Activated CD4-positive, alpha-beta T cell treated with anti-CD3 and anti-CD28 coated beads, Interleukin-2, amount 10 ng/mL, durations not matched to agents 24 days and 14 days (primary cell): ENCODE measurements at places on chromosomes 11 and 22.

- no peak for DNase-seq
These were observed 105.4 kb downstream of the MIAT start for GRCh38 chr22:26762503-26763472.

- no peak for DNase-seq
These were observed 236.3 kb downstream of the CADM1 start for GRCh38 chr11:115267871-115268270.

DNA sequence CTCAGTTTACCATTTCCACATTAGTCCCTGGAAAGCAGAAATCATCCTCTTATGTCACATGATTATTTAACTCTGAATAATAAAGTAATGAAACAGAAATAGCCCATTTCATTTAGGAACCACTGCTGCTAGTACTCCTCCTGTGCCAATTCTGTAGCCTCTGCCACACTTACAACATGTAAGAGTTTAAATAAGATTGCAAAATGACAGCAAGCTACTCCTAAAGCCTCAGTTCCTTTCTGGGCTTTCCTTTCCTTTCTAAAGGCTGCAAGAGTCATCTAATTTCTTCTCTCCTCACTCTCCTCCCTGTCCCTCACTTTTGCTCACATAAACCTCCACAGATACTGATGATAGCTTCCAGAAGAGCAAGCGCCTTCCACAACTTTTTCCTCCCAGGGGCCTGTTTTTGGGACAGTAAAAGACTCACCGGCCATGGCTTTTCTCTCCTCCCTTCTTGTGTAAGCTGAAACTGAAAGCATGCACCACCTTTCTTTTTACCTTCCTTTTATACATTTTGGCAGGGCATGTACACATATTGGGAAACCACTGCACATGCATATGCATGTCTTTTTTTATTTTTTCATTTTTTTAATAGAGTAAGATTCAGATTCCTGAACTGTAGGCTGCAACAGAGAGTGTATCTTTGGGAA is 38.5 kb downstream of the CARD18 start:
- peak; percentile 74 for DNase-seq

GRCh38 chr11:10659339-10660216 is 34.0 kb downstream of the IRAG1 start:
- no peak for DNase-seq

DNA sequence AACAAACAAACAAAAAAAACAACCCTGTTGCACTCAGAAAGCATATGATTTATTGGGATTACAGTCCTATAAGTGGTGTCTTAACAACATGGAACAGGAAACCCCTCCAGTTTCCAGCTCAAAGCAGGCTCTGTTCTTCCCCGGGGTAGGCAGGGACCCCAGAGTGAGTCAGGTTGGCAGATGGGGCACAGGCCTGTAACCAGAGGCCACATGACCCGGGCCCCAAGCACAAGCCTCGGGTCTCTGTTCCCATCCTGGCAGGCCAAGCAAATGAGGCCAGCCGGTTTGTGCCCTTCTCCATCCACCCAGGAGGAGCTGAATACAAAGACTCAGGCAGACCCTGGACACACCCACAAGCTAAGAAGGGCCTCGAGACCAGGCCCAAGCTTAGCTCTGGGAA is 75.8 kb downstream of the NAT10 start:
- DNase-seq: no peak

GRCh38 chr11:130020323-130020722 is 17.7 kb upstream of the PRDM10 start:
- no peak for DNase-seq

DNA sequence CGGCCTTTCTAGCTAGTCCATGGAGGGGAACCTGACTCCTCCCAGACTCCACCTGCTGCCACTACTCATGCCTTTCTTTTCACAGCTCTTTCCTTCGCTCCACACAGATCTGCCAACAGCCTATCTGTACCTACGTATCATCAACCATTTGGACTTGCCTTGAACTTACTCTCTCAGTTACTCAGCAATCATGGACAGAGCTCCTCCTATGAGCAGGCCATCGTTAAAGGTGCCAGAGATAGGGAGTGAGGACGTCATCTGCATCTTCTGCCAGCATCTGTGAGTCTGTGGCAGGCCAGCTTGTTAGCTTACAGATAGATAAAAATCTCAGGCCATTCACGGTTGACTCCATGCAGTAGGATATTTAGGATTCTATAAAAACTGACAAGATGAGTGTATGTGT is 162.9 kb upstream of the ZBED5 start:
- no peak for DNase-seq

DNA sequence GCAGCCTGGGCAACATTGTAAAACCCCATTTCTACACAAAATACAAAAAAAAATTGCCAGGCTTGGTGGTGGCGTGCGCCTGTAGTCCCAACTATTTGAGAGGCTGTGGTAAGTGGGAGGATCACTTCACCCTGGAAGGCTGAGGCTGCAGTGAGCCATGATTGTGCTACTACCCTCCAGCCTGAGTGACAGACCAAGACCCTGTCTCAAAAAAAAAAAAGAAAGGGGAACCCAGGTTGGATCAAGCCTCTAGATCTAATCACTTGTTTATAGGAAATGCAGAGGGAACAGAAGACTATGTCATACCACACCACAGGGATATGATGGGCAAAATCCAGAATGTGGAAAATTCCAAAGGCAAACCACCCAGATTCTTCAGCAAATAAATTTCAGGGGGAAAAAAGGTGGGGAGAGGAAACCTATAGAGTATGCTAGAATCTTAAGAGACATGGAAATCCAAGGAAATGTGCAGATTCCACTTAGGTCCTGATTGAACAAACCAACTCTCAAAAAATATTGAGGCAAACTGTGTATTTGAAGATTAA is 16.5 kb upstream of the MALAT1 start:
- no peak for DNase-seq

GRCh38 chr11:120108785-120109168 is 29.1 kb downstream of the TRIM29 start:
- DNase-seq: no peak

- DNase-seq: peak; percentile 76
These were observed 39.7 kb downstream of the ME3 start for GRCh38 chr11:86632499-86633269.

DNA sequence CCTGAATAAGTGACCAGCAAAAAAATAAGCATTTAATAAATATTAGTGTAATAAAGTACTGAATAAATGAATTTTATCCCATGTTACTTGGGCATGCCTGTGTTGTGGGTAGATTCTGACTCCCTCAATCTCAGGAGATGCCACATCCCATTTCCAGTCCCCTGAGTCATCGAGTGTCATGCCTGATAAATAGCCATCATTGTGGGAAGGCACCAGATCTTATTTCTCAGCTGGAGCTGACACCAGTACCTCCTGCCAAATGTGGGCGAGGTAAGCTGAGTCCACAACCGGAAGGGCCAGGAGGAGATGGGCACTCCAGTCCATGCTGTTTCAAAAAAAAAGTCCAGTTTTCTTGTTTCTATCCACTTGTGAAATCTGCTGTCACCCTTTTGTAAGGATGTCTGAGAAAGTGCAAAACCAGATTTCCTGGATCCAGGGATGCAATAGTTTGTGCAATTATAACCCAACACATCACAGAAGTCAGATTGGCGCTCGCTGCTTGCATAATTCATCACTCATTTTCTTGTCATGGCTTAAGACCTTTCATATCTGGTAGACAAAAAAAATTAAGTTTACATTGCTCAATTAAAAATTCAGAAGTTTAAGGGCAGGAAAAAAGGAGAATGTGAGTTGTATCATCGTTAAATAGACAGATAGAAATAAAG is 311.6 kb downstream of the MIAT start:
- no peak for DNase-seq

- DNase-seq: no peak
These were observed 8.4 kb upstream of the KCNQ1OT1 start for GRCh38 chr11:2708151-2708581.

GRCh38 chr11:120532832-120533196 is 21.3 kb downstream of the GRIK4 start:
- DNase-seq: no peak

GRCh38 chr22:42389143-42389542 is 43.1 kb downstream of the NFAM1 start:
- no peak for DNase-seq

- no peak for DNase-seq
These were observed 14.5 kb downstream of the CSRP3 start for GRCh38 chr11:19187114-19187832.

DNA sequence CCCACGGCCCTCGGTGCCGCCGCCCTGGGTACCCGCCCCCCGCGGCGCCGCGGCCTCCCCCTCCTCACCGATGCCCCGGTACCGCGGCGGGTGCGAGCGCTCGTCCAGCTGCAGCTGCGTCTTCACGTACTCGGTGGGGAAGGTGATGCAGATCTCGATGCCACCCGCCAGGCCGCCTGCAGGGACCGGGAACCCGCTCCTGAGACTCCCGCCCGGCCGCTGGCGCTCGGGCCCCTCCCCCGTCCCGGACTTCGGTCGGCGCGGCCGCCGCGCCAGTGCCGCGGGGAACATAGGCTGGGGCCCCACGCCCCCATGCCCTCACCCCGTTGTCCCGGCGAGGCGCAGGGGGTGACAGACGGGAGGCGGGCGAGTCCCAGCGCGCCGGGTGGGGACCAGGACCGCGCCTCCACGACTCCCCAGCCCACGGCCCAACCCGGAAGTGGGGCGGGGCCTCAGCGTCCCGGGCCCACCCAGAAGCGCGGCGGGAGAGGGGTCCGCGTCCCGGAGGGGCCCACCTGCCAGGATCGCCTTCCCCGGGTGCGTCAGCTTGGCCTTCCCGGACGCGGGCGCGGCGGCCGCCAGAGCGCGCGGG is 375 bp downstream of the SLC25A1 start:
- peak; percentile 91 for DNase-seq

GRCh38 chr22:19480789-19481188 is 1.1 kb downstream of the CDC45 start:
- DNase-seq: no peak

- DNase-seq: no peak
These were observed 455.6 kb downstream of the BRD1 start for GRCh38 chr22:49372111-49372529.

GRCh38 chr11:74783241-74783871 is 34.7 kb downstream of the RNF169 start:
- DNase-seq: peak; percentile 68

GRCh38 chr22:42357221-42357620 is 75.0 kb downstream of the NFAM1 start:
- no peak for DNase-seq

- no peak for DNase-seq
These were observed 46.4 kb upstream of the TBCEL start for GRCh38 chr11:120977266-120978137.

- DNase-seq: no peak
These were observed 62.6 kb upstream of the PHF21B start for GRCh38 chr22:45072322-45072903.

DNA sequence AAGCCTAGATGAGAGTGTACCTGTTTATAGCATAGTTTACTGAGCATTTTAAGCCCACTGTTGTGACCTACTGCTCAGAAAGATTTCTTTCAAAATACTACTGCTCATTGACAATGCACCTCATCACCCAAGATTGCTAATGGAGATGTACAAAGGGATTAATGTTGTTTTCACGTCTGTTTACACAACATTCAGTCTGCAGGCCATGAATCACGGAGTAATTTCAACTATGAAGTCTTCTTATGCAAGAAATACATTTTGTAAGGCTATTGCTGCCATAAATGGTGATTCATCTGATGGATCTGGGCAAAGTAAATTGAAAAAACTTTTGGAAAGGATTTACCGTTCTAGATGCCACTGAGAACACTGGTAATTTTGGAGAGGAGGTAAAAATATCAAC is 112.9 kb downstream of the KIF18A start:
- DNase-seq: no peak
